Testis (tissue), 5 donors: ENCODE measurements at places on chromosomes 11 and 22. TPM values are rescaled to one million over a fixed set of nuclear protein-coding genes. Genes with fewer than 3 reads are reported as not detected.

The FAM180B gene
- polyA plus RNA-seq: 1.1 TPM

The APOA4 gene
- not detected for polyA plus RNA-seq

The TIMP3 gene
- polyA plus RNA-seq: 214 TPM

The PGGHG gene
- polyA plus RNA-seq: 8.2 TPM

The RTN4R gene
- 2.1 TPM for polyA plus RNA-seq

The TMEM126A gene
- 75.4 TPM for polyA plus RNA-seq

The NCF4 gene
- 7.1 TPM for polyA plus RNA-seq

The CNIH2 gene
- 17.3 TPM for polyA plus RNA-seq

The GPHA2 gene
- 6.9 TPM for polyA plus RNA-seq

The MS4A2 gene
- polyA plus RNA-seq: 2.0 TPM
